ENCODE measurements at places on chromosomes 2 and 18. TPM values are rescaled to one million over a fixed set of nuclear protein-coding genes. Genes with fewer than 3 reads are reported as not detected.

DLX1 gene
- total RNA-seq: not detected

TLX2 gene
- not detected for total RNA-seq

KCNG2 gene
- total RNA-seq: 1.2 TPM

GAREM2 gene
- total RNA-seq: 0.89 TPM

CRYGD gene
- not detected for total RNA-seq

CXCR4 gene
- total RNA-seq: not detected

REG3G gene
- not detected for total RNA-seq

NPPC gene
- 0.58 TPM for total RNA-seq

SPC25 gene
- 14.7 TPM for total RNA-seq

RBKS gene
- total RNA-seq: 7.3 TPM

GKN2 gene
- total RNA-seq: not detected

DTNB gene
- 3.2 TPM for total RNA-seq

MOCOS gene
- 1.7 TPM for total RNA-seq

ACMSD gene
- total RNA-seq: not detected

SAG gene
- total RNA-seq: not detected

GMPPA gene
- 110 TPM for total RNA-seq

B3GNT7 gene
- total RNA-seq: not detected

IL37 gene
- not detected for total RNA-seq

IL36RN gene
- total RNA-seq: not detected

PROKR1 gene
- total RNA-seq: not detected

FOXD4L1 gene
- total RNA-seq: not detected

KIAA2012 gene
- total RNA-seq: not detected

SLC40A1 gene
- 2.0 TPM for total RNA-seq

PROM2 gene
- under 0.01 TPM for total RNA-seq

EGR4 gene
- total RNA-seq: not detected

KCNIP3 gene
- 4.6 TPM for total RNA-seq

FEV gene
- not detected for total RNA-seq

DPYSL5 gene
- total RNA-seq: not detected

IL18R1 gene
- 0.53 TPM for total RNA-seq

RTN4 gene
- total RNA-seq: 511 TPM

NEDD4L gene
- 25.1 TPM for total RNA-seq

LHCGR gene
- total RNA-seq: not detected

HNRNPLL gene
- 38.6 TPM for total RNA-seq

CPO gene
- total RNA-seq: not detected

DSG4 gene
- total RNA-seq: not detected

PASK gene
- total RNA-seq: 6.6 TPM

NEU4 gene
- not detected for total RNA-seq

VAMP8 gene
- total RNA-seq: not detected

DES gene
- total RNA-seq: 83.3 TPM

FER1L5 gene
- 0.18 TPM for total RNA-seq

SLC30A3 gene
- total RNA-seq: not detected

CD226 gene
- under 0.01 TPM for total RNA-seq

ICOS gene
- not detected for total RNA-seq

PSMA8 gene
- not detected for total RNA-seq

LCT gene
- not detected for total RNA-seq

CSRNP3 gene
- total RNA-seq: 3.9 TPM

DQX1 gene
- 0.58 TPM for total RNA-seq

CDK5R2 gene
- total RNA-seq: 0.71 TPM

LYG2 gene
- total RNA-seq: not detected

RNF144A gene
- 8.5 TPM for total RNA-seq
